ENCODE measurements at places on chromosomes 7 and 10. TPM values are rescaled to one million over a fixed set of nuclear protein-coding genes. Genes with fewer than 3 reads are reported as not detected.

DNA sequence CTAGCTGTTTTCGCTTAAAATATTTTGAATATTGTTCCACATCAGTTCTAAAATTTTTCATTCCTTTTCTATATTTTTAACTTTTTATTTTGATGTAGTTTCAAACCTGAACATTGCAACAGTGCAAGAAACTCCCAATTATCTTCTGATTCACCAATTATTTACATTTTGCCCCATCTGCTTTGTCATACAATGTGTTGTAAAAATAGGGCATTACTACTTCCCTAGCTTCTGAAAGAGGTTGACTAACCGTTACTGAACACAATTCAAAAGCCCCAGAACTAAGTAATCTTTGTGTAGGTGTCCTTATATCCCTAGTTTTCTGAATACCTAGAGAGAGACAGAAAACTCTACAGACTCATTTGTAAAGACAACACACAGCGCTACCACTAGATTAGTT lies 86.7 kb downstream of the AVL9 start:
- DNase-seq = no peak

DNA sequence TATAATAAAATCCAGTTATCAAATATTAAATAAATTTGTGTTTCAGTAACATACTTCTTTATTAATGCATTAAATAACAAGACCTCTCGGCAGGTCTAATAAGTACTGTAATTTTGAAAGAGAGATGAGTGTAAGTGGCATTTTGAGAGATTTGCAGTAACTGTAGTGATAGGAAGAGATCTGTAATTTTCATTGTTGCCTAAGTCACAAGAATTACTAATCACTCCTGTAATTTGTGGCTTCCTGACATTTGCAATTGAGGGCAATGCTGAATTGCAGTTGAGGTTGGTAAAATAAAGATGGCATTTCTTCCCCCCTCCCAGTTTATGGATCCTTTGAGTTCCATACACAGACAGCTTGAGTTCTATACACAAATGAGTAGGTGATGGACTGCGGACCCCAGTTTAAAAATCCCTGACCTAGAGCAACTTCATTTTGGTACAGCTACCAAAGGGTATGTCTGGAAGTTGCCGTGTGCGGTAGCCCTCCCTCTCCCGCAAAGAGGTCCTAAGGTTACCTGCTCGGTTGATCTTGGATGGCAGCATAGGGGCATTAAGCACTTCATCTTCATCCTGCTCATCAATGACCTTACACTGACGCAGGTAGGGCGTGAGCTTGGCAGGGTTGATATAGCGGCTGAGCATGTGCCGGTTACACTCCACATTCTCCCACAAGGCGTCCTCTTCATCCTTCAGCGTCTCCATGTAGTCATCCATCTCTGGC lies 96.4 kb downstream of the CARD11 start:
- no peak for DNase-seq

Gene POLL
- 9.4 TPM for total RNA-seq

GRCh38 chr7:163971-164881 lies 28.1 kb upstream of the FAM20C start:
- DNase-seq = no peak

Gene CPA2
- total RNA-seq = not detected

DNA sequence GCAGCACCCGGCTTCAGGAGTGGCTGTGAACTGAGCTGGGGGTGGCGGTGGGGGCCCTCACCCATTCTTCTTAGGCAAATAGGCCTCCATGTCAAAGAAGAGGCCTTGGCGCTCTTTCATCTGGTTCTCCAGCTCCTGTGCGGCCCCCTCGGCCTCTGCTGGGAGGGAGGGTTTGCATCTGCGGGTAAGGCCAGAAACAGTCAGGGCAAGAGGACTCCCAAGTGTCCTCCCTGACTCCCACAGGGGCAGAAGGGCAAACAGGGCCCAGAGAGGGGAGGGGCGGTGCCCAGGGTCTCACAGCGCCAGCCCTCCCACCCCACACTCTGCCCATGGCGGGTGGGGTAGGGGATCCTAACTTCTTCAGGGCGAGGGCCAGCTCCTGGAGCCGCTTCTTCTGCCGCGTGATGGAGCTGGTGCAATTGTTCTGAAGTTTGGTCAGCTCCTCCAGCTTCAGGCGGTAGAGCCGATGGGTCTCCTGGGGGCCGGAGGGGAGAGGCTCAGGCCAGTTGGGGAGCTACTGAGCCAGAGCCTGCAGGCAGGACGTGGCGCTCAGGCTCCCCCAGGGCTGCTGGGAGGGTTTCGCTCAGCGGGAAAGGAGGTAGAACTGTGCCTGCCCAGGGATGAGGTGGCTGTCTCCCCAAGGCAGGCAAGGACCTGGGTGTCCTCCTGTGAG lies 2.2 kb downstream of the TMEM120A start:
- DNase-seq = no peak

GRCh38 chr7:91007371-91007770 lies 256.9 kb upstream of the FZD1 start:
- DNase-seq = no peak

DNA sequence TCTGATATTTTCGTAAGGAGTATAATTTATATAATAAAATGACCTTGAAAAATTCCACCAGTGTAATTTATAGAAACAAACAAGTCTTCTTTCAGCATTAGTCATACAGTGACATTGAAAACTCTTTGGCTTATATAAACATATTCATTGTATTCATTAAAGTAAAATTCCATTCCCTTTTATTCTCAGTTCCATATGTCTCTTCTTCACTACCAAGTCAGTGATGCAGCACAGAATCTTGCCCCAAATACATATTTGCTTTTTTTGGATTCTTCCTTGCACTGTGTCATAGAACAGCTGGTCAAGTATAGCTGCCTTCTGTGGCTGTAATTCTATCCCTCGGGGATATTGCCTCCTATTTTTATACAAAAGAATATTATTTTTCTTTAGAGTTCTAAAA lies 884.5 kb upstream of the POT1 start:
- DNase-seq = peak; percentile 7

DNA sequence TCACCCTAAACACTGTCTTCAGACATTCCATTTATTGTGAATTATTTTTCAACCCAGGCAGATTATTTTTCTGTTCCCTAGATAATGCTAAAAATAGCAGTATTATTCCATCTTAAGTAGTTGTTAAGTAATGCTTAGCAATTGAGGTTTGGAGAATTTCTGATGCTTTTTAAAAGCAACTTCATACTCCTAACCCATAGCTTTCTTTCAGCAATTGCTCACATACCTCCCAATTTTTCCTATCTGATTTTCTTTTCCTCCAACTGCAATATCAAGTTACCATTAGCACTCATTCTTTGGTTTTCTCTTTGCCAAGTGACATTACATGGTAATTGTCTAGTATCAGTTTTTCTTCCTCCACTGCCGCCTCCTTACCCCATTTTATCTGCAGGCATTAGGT lies 104.7 kb downstream of the GPR85 start:
- no peak for DNase-seq

- DNase-seq = peak; percentile 50
Observed at GRCh38 chr10:31769564-31769963, 159.1 kb downstream of the ARHGAP12 start.

DNA sequence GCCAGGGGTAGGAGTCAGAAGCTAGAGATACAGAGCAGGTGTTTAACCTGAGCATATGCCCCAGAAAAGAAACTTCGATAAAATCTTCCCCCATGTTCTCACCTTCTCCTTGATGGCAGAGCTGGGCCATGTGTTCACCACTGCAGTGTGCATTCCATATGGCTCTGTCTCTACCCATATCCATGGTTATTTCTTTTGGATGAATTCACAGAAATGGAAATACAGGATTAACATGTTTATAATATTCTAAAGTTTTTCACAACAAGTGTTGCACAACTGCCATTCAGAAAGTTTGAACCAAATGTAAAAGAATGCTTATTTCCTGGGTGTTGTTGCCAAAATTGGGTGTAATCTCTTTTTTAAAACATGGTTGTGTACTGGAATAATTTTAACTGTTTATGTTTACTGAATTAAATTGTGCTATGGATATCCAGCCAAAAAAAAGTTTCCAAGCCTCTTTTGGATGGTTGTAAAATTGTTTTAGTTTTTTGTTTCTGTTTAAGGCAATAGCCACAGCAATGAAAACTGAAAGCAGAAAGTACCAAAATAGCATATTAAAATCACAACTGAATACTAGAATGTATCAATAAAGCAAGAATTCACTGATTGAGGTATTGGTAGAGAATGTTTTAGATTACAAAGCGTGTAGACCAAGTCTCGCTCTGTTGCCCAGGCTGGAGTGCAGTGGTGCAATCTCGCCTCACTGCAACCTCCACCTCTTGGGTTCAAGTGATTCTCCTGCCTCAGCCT lies 19.9 kb upstream of the CCNY start:
- no peak for DNase-seq

Gene VSTM4
- total RNA-seq = 0.64 TPM

Gene CALML3
- total RNA-seq = not detected

- DNase-seq = peak; percentile 96
Observed at GRCh38 chr7:46626691-46627310, 705.7 kb upstream of the IGFBP3 start.

Gene GRM8
- total RNA-seq = 0.11 TPM

- DNase-seq = no peak
Observed at GRCh38 chr7:35492451-35493175, 202.3 kb downstream of the HERPUD2 start.

GRCh38 chr7:97187067-97187466 lies 69.6 kb downstream of the SDHAF3 start:
- DNase-seq = peak; percentile 69

GRCh38 chr7:1632916-1633785 lies 36.9 kb upstream of the ELFN1 start:
- DNase-seq = no peak

DNA sequence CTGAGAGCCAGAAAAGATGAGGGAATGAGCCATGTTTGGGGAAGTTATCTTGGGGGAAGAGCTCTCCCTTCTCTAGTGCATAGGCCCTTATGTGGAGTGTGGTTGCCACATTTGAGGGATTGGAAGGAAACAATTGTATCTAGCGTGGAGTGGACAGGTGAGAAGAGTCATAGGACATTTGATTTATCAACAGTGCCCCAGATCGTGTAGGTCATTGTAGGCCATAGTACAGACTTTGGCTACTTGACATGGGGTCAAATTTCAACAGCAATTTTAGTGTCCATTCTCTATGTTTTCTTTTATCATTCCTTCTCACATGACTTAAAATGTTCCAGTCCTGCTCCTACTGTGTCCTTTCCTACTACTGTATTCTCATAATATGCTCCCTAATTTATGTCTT lies 1182.8 kb downstream of the SORCS1 start:
- DNase-seq = no peak

Gene ITPRID1
- not detected for total RNA-seq

DNA sequence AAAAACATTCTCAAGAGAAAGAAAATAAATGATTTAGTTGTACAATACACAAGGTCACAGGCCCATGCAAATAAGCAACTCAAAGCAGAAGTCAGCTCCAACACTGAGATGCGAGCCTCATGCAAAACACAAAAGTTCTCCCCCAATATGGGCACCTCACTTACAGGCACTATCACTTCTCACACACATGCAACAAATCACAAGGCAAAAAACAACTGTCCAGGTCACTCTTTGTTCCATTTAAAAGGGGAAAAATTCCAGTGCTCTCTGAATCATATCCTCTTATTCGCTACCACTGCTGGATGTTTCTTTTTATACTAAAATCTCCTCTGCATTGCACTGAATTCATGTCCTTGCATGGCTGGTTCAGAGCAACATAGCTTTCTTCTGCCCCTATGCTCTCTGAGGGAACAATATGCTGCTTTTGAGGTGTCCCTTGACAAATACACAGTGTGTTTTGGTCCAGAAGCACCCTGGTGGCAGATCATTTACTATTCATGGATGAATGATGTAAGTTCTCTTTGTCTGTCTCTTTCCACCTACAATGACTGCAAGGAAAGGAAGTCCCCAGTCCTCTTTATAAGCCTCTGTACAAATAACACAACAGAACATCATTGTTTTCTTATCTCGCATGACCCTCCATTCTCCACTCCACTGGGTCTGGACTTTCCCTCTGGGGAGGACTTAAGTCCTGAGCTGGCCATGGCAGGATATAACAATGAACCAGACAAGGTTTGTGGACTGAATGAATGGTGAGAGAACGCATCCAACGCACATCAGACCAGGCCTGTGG lies 85.4 kb upstream of the GSDME start:
- peak; percentile 71 for DNase-seq

GRCh38 chr10:124386186-124387077 lies 32.3 kb downstream of the OAT start:
- DNase-seq = no peak

Gene GSAP
- total RNA-seq = 24.8 TPM

Gene TM9SF3
- 117 TPM for total RNA-seq

Gene MYL10
- 0.34 TPM for total RNA-seq

Gene SERPINE1
- 1,980 TPM for total RNA-seq

- DNase-seq = no peak
Observed at GRCh38 chr7:29955075-29955792, 34.4 kb downstream of the SCRN1 start.

- DNase-seq = peak; percentile 87
Observed at GRCh38 chr7:143380260-143380645, 892 bp upstream of the ZYX start.

DNA sequence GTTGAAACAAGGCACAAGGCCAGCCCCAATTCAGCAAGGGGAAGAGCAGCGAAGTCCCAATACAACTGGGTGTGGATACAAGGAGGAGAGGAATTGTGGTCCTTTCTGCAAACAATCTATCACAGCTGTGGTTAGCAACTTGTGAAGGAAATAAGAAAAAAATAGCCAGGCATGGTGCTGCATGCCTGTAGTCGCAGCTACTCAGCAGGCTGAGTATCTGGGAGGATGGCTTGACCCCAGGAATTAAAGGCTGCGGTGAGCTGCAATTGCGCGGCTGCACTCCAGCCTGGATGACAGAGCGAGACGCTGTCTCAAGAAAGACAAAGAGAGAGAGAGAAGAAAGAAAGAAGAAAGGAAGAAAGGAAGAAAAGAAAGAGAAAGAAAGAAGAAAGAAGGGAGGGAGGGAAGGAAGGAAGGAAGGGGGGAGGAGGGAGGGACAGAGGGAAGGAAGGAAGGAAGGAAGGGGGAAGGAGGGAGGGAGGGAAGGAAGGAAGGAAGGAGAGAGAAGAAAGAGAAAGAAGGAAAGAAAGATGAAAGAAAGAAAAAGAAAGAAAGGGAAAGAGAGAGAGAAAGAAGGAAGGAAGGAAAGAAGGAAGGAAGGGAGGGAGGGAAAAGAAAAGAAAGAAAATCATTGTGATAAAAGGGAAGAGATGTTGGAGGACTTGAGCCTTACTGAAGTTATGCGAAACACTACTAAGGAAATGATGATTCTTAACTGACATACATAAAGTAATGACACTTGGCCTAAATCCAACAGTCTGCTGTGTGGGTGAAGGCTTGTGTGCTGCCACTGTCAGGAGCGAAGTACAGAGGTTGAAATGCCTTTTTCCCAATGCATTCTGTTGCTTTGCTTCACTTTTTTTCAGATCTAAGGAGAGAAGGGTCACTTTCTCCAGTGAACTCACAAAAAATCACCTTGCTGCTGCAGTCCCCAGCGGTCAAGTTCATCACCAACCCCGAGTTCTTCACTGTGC lies 117.0 kb upstream of the STK17A start:
- no peak for DNase-seq

DNA sequence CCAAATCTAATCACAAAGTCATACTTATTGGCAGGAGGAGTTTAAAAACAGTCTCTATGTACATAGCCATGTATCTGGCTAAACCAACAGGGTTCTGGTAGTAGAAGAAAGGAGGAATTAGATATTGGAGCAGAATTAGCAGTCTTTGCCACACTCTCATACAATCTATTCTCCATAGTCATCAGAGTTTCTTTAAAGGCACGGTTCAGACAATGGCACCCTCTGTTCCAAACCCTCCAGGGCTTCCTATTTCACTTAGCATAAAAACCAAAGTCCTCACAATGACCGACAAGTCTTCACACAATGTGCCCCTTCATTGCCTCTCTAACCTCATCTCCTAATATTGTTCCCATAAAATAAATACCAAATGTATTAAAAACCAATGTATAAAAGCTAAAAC lies 12.7 kb downstream of the ZNF438 start:
- DNase-seq = no peak
